ENCODE measurements at places on chromosomes 16 and 17. TPM values are rescaled to one million over a fixed set of nuclear protein-coding genes. Genes with fewer than 3 reads are reported as not detected.

Gene SPN
- total RNA-seq, result 84.4 TPM

Gene BAHCC1
- total RNA-seq, result 0.14 TPM

- H3K27ac ChIP-seq, result no peak overlapping the region
- H3K36me3 ChIP-seq, result no peaks in the 10 kb centered on the region
- no peaks in the 10 kb centered on the region for H3K4me1 ChIP-seq
- no peak for DNase-seq
- no peak overlapping the region for H3K4me3 ChIP-seq
- peaks cover 34% of the 10 kb centered on the region for H3K27me3 ChIP-seq
Measured at GRCh38 chr17:72219137-72219823, 98.5 kb downstream of the SOX9 start.

GRCh38 chr16:83732536-83732935 lies 75.2 kb upstream of the HSBP1 start:
- peaks cover 3% of the 10 kb centered on the region for H3K36me3 ChIP-seq
- no peak overlapping the region for H3K4me3 ChIP-seq
- H3K27me3 ChIP-seq, result peaks cover under 1% of the 10 kb centered on the region
- DNase-seq, result no peak
- no peaks in the 10 kb centered on the region for H3K4me1 ChIP-seq

GRCh38 chr16:67112591-67113399 lies 3.1 kb downstream of the PHAF1 start:
- no peak overlapping the region for H3K4me3 ChIP-seq
- H3K36me3 ChIP-seq, result no peaks in the 10 kb centered on the region
- H3K27me3 ChIP-seq, result no peaks in the 10 kb centered on the region

GRCh38 chr17:57488856-57489255 lies 232.5 kb downstream of the MSI2 start:
- H3K36me3 ChIP-seq, result no peaks in the 10 kb centered on the region
- H3K4me3 ChIP-seq, result no peak overlapping the region
- peaks cover 52% of the 10 kb centered on the region for H3K4me1 ChIP-seq

DNA sequence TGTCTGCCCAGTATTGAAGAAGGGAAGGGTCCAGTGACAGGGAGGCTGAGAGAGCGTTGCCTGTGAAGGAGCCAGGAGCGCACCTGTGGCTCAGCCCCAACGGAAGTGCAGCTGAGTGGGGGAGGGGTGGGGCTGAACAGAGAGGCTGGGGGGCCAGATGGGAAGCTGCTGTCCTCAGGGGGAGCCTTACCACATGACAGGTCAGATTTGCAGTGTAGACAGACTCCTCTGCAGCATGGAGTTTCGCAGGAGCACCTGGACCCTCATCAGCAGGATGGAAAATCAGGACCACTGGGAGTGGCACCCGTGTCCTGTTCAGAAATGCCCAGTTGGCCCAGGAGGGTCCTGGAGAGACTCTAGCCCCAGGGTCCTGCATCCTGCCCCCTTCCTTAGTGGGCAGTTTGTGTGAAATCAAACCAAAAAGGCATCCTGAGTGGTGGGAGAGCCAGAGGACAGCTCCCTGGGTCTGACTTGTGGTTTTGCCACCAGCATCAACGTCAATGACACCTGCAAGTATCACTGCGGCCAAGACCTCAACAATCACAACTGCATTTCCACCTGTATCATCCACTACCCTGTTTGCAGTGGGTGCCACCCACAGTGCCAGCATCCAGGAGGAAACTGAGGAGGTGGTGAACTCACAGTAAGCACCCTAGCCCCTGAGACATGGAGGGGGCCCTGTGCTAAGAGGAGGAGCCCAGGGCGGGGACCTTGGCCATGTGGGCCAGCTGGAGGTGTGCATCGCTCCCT lies 7.8 kb downstream of the CD300A start:
- peaks cover 20% of the 10 kb centered on the region for H3K36me3 ChIP-seq
- H3K27ac ChIP-seq, result peak overlapping the region; percentile 77
- H3K4me1 ChIP-seq, result peaks cover 45% of the 10 kb centered on the region
- H3K27me3 ChIP-seq, result no peaks in the 10 kb centered on the region
- no peak overlapping the region for H3K4me3 ChIP-seq
